Fibroblast of lung (primary cell): ENCODE measurements at places on chromosomes 6 and 20.

GRCh38 chr6:29892696-29893095, 49.6 kb upstream of the HLA-A start:
- no peak for DNase-seq

DNA sequence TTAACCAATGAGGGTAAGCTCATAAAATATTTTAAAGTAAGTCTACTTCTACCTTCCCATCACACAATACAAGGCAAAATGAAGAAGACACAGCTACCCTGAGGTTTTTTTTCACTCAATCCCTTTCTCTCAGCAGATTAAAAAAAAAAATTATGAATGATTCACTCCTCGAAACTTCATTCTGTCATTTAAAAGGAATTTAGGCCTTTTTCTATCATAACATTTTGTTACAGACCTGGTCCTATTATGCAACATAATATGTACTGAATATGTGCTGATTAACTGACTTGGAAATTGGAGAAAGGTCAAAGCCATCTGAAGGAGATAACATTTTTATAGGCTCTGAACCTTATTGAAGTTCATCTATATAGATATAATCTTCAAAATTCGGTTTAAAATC, 45.5 kb downstream of the PRL start:
- peak; percentile 58 for DNase-seq

DNA sequence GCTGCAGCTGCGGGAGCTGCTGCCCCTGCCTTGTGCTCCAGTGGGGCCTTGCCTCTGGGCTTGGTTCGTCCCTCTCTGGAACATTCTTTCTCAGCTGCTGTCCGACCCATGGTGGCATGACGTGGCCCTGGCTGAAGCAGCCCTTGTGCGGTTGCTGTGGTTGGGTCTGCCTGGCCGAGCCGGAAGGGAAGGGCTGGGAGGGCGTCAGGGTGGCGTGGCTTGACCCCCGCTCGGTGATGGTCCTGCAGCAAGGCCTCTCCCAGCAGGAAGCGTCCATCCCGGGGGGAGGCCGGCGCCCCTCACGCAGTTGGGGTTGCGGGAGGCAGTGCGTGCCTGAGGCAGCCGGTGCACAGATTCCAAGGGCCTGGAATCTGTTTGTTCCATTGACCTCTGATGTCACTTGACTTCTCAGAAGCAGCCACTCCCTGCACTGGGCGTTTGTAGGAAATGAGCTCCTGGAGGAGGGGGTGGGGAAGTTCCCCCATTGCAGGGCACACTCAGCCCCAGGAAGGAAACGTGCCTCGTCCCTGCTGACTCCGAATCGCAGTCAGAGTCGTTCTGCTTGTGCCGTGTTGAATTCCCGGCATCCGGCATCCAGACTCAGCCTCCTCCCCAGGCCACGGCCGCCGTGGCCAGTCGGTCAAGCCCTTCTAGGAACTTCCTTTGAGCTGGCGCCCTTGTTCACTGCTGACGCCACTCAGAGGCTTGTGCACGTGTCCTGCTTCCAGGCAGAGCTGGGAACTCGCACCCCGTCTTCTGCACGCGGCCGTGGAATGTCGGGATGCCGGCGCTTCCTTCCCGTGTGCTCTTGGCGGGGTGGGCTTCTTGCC, 9.7 kb upstream of the TNFRSF6B start:
- peak; percentile 83 for DNase-seq

GRCh38 chr6:52590152-52590891, 13.5 kb upstream of the TRAM2 start:
- DNase-seq = peak; percentile 57

DNA sequence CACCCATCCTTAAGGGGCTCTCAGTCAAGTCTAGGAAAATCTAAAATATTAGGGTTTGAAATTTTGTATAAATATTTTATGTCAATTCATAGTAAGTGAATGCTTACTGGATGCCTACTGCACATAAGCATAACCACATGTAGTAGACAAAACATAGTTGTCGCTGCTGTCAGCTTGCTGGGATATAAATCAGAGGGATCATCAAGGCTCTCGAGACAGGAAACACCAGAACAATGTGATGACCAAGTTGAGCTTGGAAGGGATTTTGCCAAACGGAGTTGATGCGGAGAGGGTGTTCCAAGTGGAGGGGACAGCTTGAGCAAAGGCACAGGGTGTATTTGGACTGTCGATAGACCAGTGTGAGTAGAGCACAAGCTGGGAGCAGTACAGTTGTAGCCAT, 105.8 kb upstream of the SUPT3H start:
- DNase-seq = peak; percentile 60
